ENCODE measurements at places on chromosomes 4 and X.

- DNase-seq: no peak
- H3K4me1 ChIP-seq: no peaks in the 10 kb centered on the region
- peaks cover 7% of the 10 kb centered on the region for H3K27me3 ChIP-seq
- no peak overlapping the region for H3K27ac ChIP-seq
- no peaks in the 10 kb centered on the region for H3K36me3 ChIP-seq
Observed at GRCh38 chr4:85039526-85039925, 73.0 kb upstream of the WDFY3 start.

DNA sequence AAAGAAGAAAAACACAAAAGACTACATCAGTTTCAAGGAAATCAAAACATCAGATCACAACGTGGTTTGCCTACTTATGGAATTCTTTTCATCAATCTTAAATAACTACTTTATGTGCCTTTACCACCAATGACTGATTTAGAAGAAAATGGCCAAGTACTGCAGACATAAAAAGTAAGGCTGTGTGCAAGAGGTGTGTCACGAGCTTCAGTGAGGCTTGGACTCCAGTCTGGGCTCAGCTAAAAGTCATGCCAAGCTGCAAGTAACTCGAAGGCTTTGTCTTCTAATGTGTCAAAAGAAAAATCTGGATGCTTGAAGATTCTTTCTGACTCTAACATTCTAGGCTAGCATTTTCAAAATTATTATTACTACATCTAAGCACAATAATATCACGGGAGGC is 17.0 kb downstream of the PRSS12 start:
- no peak overlapping the region for H3K4me3 ChIP-seq
- no peak overlapping the region for H3K27ac ChIP-seq
- no peaks in the 10 kb centered on the region for H3K4me1 ChIP-seq
- DNase-seq: no peak

GRCh38 chr4:8647094-8647570 is 54.6 kb downstream of the CPZ start:
- no peaks in the 10 kb centered on the region for H3K36me3 ChIP-seq
- H3K4me1 ChIP-seq: no peaks in the 10 kb centered on the region
- H3K27me3 ChIP-seq: no peaks in the 10 kb centered on the region
- H3K27ac ChIP-seq: no peak overlapping the region
- no peak for DNase-seq

- no peaks in the 10 kb centered on the region for H3K36me3 ChIP-seq
- H3K27me3 ChIP-seq: no peaks in the 10 kb centered on the region
- H3K4me1 ChIP-seq: no peaks in the 10 kb centered on the region
- no peak for DNase-seq
- no peak overlapping the region for H3K4me3 ChIP-seq
Observed at GRCh38 chrX:135389717-135390116, 32.0 kb upstream of the SMIM10L2A start.

DNA sequence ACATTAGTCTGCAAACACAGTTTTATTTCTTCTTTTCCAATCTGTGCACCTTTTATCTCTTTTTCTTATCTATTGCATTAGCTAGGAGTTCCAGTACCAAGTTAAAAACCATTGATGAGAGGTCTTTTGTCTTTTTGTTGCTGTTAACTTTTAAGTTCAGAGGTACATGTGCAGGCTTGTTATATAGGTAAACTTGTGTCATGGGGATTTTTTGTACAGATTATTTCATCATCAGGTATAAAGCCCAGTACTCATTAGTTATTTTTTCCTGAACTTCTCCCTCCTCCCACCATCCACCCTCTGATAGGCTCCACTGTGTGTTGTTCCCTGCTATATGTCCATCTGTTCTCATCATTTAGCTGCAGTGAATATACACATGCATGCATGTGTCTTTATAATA is 349.9 kb downstream of the PDHA2 start:
- H3K27me3 ChIP-seq: no peaks in the 10 kb centered on the region
- DNase-seq: no peak
- no peaks in the 10 kb centered on the region for H3K36me3 ChIP-seq
- H3K27ac ChIP-seq: no peak overlapping the region

GRCh38 chr4:141659539-141659938 is 23.2 kb downstream of the IL15 start:
- H3K27ac ChIP-seq: no peak overlapping the region
- H3K27me3 ChIP-seq: no peaks in the 10 kb centered on the region
- no peak for DNase-seq
- peaks cover 1% of the 10 kb centered on the region for H3K4me1 ChIP-seq
- no peaks in the 10 kb centered on the region for H3K36me3 ChIP-seq

DNA sequence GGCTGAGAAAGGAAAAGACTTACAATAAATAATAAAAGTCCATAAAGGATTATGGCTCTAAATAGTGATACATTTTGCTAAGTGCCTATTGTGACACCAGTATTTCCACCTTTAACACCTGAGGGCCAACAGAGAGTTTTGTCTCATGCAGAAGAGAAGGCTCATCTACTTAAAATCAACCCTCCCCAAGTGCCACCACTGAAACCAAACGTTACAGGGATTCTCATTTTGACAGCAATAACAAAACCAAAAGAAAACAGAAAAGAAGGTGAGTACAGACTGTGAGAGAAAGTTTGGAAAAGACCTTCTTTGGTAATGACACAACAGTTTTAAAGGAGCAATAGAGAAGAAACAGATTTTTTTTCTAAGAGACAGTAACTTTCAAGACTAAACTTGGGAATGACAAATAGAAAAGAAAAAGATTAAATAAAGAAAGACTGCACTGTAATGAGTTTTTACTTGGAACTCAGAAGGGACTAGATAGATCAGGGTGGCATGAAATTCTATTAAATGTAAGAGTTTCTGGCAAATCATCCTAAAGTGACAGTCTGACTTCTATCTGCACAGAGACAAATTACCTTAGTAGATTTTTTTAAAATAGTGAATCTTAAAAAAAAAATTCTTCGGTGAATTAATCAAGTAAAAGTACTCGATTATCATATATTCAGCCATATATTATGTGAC is 109.7 kb downstream of the ZNF827 start:
- peaks cover 6% of the 10 kb centered on the region for H3K36me3 ChIP-seq
- H3K27me3 ChIP-seq: no peaks in the 10 kb centered on the region
- H3K4me1 ChIP-seq: peaks cover 3% of the 10 kb centered on the region
- no peak overlapping the region for H3K4me3 ChIP-seq
- no peak overlapping the region for H3K27ac ChIP-seq

DNA sequence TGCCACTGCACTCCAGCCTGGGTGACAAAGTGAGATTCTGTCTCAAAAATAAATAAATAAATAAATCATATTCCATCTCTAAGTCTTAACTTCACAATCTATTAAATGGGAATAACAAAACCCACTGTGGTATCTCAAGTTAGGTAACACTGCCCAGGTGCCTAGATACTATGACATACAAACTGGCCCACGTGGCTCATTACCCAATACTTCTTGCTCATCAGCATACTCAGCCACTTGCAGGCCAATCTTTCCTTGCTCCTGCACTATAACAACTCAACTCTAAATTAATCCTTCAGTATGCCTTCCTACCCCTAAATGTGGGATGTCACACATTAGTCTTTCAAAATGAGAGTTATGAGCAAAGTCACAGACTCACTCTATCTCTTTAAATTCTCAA is 230.1 kb downstream of the OPHN1 start:
- no peaks in the 10 kb centered on the region for H3K4me1 ChIP-seq
- DNase-seq: no peak
- H3K36me3 ChIP-seq: no peaks in the 10 kb centered on the region
- no peak overlapping the region for H3K4me3 ChIP-seq

DNA sequence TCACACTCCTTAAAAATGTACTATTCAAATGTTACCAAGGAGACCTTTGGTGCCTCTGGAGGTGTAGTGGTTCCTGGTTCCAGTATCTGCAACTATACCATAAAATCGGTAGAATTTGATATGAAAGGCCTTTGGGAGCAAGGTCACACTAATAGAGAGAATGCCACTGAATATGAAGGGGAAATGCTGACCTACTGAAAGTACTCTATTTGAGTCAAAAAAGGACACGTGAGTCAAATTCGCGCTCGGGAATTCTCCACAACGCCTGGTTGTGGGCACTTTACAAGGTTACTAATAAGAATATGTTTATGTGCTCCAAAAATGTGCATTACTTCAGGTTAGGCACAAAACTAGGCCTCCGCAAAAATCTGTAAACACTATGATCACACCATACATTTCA is 39.5 kb upstream of the RELL1 start:
- H3K4me1 ChIP-seq: no peaks in the 10 kb centered on the region
- H3K27ac ChIP-seq: no peak overlapping the region
- no peak for DNase-seq
- H3K4me3 ChIP-seq: no peak overlapping the region
- no peaks in the 10 kb centered on the region for H3K36me3 ChIP-seq
- H3K27me3 ChIP-seq: no peaks in the 10 kb centered on the region

DNA sequence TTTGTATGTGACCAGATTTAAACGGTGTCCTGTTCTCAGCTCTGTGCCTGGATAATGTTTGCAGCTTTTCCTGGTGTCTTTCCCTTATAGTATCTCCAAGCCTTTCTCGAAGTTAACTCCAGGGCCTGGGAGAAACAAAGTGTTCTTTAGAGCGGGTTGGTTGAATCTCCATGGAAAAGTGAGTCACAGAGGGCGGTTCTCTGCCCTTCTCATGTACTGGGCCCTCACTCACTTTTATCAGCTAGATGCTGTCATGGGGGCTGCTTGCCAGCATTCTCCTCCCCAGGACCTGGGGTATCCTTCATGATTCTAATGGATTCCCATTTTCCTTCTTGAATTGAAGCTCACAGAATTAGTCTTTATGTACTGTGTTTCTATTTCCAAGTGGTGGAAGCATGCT is 46.1 kb upstream of the MAGEC2 start:
- no peak for DNase-seq
- no peak overlapping the region for H3K4me3 ChIP-seq
- no peaks in the 10 kb centered on the region for H3K27me3 ChIP-seq

- H3K36me3 ChIP-seq: no peaks in the 10 kb centered on the region
- H3K4me1 ChIP-seq: peaks cover 9% of the 10 kb centered on the region
- no peak overlapping the region for H3K4me3 ChIP-seq
- DNase-seq: no peak
Observed at GRCh38 chr4:3442959-3443749, 1.4 kb downstream of the HGFAC start.

DNA sequence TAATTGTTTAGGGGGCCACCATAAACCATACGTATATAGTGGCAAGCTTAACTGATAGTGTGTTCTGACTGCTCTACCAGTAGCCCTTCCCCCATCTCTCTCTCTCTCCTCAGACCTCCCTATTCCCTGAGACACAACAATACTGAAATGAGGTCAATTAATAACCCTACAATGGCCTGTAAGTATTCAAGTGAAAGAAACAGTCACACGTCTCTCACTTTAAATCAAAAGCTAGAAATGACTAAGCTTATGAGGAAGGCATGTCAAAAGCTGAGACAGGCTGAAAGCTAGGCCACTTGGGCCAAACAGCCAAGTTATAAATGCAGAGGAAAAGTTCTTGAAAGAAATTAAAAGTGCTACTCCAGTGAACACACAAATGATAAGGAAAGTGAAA is 78.0 kb downstream of the PRDM5 start:
- no peak for DNase-seq
- no peak overlapping the region for H3K27ac ChIP-seq
- no peaks in the 10 kb centered on the region for H3K36me3 ChIP-seq
- H3K4me1 ChIP-seq: no peaks in the 10 kb centered on the region

DNA sequence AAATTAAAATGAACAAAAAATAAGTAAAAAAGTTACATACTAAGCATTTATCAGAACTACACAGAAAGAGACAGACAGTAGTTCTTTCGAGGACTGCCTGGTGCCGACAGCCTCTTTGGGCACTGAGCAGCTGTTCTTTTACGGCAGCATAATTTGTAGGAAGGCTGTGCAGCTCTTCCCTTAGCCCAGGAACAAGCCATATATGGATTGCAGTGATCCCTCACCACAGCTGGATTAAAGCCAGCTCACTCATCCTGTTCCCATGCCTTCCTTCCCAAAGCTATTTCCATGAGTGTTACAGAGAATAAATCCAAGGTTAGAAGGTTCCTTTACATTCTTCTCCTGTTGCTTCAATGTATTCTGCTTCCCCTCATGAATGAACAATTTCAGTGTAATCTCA is 71.7 kb downstream of the DDX60L start:
- H3K4me3 ChIP-seq: peak overlapping the region; percentile 6
- H3K27me3 ChIP-seq: no peaks in the 10 kb centered on the region
- H3K27ac ChIP-seq: peak overlapping the region; percentile 77
- no peak for DNase-seq

DNA sequence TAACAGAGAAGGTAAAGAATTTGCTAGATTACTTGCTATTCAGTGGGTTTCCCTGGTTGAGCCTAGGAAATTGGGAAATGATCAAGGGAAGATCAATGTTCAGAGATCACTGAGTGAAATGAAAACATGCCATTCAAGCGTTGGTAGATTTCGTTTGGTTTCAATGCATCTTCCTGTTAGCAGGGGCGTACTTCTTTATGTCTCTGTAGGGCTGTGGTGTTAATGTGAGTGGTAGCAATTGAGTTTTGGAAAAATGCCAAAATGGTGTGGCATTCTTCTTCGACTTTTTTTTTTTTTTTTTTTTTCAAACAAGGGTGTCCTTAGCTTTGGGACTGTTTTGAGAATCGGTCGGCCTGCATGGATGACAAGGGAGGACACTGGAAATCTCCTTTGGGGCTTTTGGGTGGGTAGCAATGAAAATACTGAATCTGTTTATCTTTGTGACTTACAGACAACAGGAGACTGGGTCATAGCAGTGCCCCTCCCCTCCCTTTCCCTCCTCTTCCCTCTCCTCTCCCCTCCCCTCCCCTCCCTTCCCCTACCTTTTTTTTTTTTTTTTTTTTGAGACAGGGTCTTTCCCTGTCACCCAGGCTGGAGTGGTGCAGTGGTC is 50.4 kb downstream of the SPRY1 start:
- H3K4me1 ChIP-seq: peaks cover 12% of the 10 kb centered on the region
- no peak overlapping the region for H3K27ac ChIP-seq
- no peak for DNase-seq

DNA sequence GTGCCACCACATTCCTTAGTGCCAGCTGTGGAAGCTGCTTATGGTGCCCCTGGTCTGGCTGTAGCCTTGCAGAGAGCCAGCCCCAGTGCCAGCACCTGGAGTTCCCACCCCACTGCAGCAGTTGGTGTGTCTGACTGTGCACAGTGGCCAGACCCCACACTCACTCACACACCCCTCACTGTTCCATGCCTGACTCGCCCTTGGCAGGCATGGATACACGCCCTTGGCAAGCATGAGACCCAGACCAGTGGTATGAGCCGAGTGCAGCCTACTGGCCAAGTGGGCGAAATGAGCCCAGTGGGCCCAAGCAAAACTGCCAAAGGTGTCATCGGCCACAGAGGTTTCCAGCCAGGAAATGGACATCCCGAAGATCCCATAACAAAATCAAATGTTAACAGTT is 27.4 kb downstream of the NAA11 start:
- H3K36me3 ChIP-seq: no peaks in the 10 kb centered on the region
- peaks cover 17% of the 10 kb centered on the region for H3K4me1 ChIP-seq
- H3K4me3 ChIP-seq: no peak overlapping the region
- no peak overlapping the region for H3K27ac ChIP-seq
- no peak for DNase-seq
